NCI-H1105 treated with DMSO at 0.1 percent for 48 hours (cell line): ENCODE measurements at places on chromosomes 3 and 15.

GRCh38 chr15:80567721-80568157 is 127.4 kb upstream of the ABHD17C start:
- no peak for DNase-seq

- no peak for DNase-seq
These were observed 129.3 kb upstream of the UBE2E2 start for GRCh38 chr3:23073724-23074305.

GRCh38 chr3:46924921-46925584 is 47.5 kb downstream of the PTH1R start:
- no peak for DNase-seq

DNA sequence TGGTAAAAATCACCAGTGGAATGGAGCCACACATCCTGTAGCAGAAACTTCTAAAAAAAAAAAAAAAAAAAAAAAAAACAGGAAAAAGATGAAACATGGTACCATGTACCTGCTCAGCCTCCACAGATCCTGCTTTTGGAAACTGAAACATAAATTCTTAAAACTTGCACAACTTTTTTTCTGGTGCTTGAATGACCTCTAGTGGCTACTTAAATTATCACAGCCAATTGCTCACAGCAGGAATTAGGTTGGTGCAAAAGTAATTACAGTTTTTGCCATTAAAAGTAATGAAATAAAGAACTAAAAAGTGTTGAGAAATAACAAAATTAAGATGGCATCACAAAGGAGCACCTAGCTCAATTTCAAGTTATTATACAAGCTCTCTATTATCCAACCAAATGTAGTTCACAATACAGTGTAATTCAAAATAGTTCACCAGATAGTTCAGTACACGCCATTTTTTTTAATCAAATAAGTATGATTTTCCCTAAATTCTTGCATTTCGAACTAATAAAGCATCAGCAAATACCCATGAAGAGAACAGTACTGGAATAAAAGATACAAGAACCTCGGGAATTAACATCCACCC is 80.6 kb downstream of the ULK4 start:
- DNase-seq: peak; percentile 20

DNA sequence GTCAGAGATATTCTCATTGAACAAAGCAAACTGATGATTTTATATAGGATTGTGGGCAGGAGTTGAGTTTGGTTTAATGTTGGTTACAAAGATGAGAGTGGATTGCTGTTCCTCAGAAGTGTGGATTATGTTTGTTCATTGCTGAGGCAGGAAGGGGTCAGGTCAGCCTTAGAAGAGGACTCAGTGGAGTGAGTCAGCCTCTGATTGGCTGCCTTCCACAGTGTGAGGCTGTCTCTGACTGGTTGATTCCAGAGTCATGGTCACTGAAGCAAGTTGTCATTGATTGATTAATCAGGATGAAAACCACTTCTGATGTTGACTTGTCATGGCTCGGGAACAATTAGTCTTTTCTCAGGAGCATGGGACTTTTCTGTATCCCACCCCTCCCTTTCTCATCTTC is 36.2 kb downstream of the KBTBD12 start:
- DNase-seq: no peak

DNA sequence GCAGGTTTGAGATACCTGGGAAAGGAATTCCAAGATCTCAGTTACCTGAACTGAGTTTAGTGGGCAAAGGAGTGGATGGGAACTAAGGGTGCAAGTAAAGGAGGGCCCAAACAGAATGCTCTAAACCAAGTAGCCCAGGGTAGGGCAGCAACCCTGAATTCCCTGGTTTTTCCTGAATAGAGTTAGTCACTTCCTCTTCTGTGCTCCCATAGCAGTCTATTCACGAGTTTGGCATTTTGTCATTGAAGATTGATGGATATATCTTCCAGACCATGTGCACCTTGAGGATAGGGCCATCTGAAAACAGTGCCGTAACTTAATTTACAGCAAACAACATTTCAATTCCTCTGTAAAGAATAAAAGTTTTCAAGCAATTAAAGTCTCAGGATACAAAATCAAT is 18.5 kb upstream of the PTX3 start:
- DNase-seq: no peak

DNA sequence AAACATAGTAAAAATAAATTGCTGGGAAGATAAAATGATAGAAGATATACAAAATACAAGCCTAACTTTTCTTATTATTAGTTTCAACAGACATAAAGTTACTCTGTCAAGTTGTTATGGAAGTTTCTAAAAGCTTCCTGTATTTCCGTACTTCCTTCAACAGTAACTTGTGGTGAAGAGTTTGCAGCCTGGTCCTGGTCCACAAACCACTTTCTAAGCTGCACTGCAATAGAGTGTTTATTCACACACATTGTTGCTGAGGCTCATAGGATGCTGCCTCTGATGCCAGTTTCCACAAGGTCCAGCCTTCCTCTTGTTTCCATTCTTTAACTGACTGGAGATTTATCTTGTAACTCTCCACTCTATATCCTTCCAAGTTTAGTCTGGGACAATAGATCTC is 39.4 kb upstream of the KY start:
- DNase-seq: no peak

DNA sequence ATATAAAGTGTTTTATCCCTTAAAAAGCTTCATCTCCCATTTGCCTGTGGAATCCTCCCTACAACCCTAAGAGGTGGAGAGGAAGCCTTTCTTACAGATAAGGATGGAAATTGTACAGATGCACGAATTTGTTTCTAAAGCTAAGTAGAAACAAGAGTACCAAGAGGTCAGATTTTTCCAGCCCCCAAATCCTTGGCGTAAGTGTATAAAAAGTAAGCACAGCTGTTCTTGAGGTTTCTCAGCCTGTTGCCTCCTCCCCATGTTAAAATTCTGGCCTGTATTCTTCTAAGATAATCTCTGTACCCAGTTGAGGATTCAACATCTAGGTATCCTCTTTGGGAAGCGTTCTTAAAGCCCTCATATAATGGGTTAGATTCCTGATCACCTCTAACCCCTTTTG is 34.9 kb downstream of the RAB7A start:
- no peak for DNase-seq

DNA sequence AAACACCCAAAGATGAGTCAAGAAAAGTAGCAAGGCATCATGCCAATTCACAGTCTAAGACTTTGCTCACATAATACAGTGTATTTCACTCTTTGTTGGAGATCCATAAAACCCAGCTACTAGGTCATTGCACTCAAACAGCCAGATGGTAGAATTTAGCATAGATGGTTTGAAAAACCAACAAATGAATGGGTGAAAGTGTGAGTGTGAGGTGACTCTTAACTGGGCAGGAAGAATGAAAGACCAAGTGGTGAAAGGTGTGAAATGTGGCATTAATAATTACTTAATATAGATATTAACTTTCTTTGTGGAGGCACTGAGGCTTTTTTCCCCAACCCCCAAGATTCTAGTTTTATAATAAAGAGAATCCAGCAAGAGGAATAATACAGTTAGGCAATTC is 159.5 kb downstream of the SQOR start:
- DNase-seq: no peak

GRCh38 chr3:105334138-105334882 is 32.4 kb upstream of the ALCAM start:
- DNase-seq: no peak

DNA sequence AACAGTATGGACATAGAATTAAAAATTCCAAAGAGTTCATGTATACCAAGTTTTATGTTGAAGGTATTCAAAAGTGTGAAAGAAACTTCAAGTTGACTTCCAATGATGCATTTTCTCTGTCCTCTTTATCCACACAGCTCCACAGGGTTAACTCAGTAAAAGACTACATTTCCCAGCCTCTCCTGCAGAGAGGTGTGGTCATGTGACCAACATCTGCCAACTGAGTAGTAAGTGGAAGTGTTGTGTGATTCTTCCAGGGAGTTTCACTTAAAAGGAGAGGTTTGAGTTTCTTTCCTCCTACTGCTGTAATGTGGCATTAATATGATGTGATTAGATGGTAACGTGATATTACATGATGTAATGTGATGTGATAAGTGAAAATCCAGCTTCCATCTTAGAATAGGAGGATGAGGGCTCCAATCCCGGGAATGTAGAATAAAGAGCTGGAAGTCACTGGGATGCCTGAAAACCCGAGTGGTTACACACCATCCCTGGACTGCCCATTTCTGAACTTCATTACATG is 280.6 kb downstream of the ARRDC4 start:
- DNase-seq: no peak

DNA sequence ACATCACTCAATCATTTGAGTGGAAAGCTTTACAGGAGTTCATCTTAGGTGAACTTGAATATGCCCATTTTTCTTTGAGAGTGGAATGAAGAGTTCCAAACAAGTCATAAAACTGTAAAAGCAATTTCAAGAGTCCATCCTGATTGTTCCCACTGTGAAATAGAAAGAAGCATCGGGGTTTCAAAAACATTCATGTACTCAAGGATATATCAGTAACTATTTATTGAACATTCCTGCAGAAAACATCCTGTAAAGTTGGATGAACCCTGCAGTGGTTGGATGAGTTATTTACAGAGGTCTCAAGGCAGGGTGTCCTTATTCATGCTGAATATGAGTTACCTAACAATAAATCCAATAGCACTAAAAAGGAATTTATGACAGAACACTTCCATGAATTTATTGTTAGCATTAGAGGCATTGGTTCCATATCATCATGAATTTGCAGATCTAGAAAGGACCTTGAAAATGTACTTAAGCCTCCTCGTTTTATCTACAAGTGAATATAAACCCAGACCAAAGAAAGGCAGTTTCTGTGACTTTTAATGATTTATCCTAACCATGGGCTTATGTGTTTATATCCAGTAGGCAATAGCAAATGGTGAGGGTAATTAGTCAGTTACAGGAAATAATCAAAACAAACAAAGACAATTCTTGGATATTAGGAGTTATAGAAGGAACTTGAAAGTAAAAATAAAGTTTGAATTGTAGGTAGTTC is 361.9 kb upstream of the KCNMB2 start:
- no peak for DNase-seq

DNA sequence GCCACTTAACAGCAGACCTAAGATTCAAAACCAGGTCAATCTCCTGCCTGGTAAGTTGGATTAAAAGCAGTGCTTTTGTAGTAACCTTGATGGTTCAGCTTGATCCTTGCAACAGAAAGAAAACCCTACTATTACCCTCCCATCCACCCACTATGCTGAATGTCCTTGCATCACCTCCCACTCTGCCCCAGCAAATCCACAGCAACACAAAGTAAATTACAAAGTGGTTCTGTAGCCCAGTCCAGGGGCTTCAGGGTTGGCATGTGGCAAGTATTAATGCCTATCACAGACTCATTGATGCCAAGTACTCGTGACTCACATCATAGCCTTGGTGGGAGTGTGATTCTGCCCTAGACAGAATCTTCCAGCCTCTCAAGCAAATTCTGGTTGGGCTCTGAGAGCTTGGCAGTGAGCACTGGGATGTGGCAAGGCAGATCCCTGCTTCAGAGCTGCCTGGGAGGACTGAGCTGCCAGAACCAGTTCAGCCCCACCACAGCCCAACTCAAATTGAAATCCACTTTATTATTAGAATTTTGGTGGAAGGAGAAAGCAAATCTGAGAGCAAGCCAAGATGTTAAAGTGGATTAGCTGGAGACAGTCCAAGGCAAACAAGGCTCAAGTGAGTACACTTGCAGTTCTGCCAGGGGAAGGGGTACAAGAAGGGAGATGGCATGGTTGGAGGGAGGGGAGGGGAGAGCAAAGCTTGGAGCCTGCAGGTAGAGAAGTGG is 225.8 kb upstream of the UMPS start:
- peak; percentile 94 for DNase-seq

DNA sequence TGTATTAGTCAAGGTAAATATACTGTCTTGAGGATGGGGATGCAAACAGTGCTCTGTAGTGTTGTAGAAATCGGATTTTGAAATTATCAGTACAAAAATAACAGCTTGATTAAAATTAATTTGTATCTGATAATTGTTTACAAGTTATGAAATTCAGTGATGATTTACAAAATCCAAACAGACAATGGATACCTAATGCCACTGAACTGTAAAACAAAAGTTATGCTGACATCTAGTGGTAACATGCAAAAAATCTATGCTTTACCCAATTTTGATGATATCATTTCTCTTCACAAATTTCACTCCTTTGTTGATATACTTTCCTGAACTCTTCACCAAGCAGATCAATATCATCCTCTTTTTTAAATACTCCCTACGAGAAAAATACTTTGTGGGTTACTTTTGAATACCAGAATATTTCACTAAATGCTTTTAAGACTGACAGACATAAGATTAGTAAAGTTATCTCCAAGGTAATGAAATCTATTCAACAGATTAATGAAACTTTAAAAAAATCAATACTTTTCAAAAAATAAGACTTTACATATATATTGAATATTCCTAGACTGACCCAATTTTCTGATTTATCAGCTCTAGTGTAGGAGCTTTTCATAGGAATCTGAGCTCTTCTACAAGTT is 36.0 kb downstream of the MNS1 start:
- DNase-seq: peak; percentile 35

DNA sequence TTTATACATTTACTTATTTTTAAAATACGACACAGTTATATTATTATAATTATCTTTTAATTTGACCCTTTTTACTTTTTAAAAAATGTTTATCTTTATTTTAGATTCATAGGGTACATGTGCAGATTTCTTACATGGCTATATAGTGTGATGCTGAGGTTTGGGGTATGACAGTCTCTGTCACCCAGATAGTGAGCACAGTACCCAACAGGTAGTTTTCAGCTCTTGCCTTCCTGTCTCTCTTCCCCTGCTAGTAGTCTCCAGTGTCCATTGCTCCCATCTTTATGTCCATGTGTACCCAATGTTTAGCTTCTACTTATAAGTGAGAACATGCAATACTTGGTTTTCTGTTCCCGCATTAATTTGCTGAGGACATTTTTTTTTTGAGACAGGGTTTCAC is 21.8 kb upstream of the KCNMB2 start:
- no peak for DNase-seq

DNA sequence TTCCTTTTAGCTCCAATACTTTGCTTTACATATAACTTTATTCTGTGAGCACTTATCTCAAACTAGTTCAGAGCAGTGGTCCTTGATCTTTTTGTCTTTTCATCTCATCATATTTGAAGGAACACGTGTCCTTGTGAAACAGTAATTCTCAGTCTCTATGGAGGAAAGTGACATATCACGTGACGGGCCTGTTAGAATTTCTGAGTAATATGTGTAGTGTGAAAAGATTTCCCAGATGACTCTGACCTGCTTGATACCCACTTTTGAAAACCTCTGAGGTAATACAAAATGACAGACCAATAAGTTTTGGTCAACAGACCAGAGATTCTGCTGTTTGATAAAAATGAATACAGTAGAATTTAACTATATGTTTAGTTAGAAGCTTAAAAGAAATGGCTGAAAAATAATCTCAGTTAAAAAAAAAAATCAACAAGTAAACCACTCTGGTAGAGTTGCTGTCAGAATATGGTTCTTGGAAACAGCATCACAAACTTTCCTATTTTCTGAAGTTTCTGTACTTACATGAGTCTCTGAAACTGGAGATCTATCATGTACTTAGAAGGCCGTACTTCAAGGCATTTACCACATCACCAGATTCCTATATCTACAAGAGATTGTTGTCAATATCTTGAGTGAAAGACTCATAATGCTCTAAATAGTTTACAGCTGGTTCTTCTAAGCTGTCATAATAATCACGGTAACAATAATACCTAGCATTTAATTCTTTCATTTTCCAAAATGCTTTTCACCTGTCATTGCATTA is 590.2 kb upstream of the TBL1XR1 start:
- no peak for DNase-seq

- DNase-seq: peak; percentile 46
These were observed 103.6 kb upstream of the THSD4 start for GRCh38 chr15:71011503-71012155.
